ENCODE measurements at places on chromosomes 16 and 17. TPM values are rescaled to one million over a fixed set of nuclear protein-coding genes. Genes with fewer than 3 reads are reported as not detected.

Gene WNT3
- 0.99 TPM for polyA plus RNA-seq

DNA sequence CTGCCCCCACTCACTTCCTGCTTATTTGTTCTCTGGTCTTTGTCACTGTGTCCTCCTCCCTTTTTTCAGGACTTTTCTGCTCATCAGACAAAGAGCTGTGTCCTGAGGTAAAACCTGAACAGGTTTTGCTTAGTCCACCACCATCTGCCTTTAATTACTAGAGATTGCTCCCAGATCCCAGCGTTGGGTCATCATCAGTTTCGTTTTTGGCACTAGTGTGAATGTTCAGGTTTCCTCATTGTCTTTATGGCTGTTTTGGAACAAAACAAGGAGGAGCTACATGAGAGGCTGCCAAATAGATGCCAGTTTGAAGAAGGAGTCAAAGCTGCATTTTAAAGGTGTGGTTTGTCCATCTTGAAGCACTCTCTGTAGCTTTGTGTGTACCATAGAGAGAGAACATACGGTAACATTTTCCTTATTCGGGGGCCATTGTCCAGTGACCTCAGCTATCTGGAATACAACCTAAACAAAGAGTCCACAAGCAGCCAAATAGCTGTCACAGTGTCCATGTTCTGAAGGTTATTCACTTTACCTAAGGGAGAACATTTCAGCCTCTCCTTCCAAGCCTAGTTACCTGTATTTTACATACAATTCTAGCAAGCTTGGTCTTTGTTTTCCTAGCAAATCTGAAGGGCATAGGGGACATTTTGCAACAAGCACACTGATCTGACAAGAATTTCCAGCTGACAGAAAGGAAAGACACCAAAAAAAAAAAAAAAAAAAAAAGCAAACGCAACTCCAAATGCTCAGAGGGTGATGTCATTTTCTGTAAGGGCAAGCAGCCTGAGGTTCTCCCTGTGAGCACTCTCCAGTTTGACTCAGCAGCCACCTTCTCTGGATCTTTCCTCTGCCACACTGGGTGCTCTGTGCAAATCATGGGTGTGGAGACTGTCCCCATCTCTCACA, 196.1 kb downstream of the NTN1 start:
- DNase-seq = peak; percentile 24

- no peak for DNase-seq
These were observed 1.3 kb downstream of the STX1B start for GRCh38 chr16:31009120-31009519.

Gene CMIP
- 15.3 TPM for polyA plus RNA-seq

Gene MARVELD3
- polyA plus RNA-seq = 10.1 TPM

DNA sequence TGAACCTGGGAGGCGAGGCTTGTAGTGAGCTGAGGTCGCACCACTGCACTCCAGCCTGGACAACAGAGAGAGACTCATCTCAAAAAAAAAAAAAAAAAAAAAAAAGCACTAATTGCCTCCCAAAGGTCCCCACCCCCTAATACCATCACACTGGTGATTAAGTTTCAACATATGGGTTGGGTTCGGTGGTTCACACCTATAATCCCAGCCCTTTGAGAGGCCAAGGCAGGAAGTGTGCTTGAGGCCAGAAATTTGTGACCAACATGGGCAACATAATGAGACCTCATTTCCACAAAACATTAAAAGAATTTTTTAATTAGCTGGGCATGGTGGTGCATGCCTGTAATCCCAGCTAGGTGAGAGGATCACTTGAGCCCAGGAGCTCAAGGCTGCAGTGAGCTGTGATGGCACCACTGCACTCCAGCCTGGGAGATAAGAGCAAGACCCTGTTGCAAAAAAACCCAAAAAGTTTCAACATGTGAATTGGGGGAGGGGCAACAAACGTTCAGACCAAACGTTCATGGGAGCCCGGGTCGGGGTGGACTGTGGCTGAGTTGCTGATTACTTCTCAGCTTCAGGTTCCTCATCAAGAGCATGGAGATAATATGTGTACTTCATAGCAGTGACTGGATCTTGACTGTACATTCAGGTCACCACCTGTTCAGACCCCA, 62.1 kb upstream of the NOL11 start:
- no peak for DNase-seq

- DNase-seq = peak; percentile 20
These were observed 371.9 kb downstream of the HS3ST3B1 start for GRCh38 chr17:14672830-14673229.

DNA sequence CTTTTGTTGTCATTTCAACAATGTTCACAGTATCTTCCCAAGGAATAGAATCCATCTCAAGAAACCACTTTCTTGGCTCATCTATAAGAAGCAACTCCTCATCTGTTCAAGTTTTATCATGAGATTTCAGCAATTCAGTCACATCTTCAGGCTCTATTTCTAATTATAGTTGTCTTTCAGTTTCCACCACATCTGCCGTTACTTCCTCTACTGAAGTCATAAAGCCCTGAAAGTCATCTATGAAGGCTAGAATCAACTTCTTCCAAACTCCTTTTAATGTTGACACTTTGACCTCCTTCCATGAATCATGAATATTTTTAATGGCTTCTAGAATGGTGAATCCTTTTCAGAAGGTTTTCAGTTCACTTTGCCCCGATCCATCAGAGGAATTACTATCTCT, 102.1 kb downstream of the CDH13 start:
- no peak for DNase-seq

DNA sequence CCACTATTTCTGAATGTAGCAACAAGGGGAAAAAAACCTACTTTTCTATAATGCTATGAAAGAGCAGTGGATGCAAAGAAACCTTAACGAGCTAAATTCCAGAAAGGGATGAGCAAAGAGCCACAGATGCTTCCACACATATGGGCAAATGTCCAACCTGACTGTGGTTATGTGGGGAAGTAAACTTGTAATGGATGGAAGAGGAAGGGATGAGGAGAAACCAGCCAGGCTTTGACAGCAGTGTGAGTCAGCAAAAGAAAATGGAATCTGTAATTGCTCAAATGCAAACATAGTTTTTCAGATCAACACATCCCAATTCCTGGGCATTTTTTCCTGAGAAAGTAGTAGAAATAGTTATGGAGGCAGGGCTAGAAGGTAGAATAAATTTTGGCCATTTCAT, 204.8 kb upstream of the CPHXL start:
- DNase-seq = peak; percentile 84

Gene CSHL1
- polyA plus RNA-seq = not detected

DNA sequence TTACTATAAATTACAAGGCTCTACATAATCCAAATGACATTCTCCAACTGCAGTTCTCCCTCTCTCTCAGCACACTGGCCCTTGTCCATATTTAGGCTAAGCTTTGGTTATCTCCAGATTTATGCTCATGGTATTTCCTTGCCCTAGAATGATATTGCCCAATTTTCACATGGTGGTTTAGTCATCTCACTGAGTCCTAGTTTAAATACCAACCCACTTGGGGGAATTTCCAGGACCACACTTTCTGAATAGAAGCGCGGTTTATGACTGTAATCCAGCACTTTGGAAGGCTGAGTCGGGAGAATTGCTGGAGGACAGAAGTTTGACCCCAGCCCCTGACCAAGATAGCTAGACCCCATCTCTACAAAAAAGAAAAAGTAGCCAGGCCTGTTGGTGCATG, 280.1 kb upstream of the MON1B start:
- peak; percentile 0 for DNase-seq

Gene GRAPL
- polyA plus RNA-seq = not detected

DNA sequence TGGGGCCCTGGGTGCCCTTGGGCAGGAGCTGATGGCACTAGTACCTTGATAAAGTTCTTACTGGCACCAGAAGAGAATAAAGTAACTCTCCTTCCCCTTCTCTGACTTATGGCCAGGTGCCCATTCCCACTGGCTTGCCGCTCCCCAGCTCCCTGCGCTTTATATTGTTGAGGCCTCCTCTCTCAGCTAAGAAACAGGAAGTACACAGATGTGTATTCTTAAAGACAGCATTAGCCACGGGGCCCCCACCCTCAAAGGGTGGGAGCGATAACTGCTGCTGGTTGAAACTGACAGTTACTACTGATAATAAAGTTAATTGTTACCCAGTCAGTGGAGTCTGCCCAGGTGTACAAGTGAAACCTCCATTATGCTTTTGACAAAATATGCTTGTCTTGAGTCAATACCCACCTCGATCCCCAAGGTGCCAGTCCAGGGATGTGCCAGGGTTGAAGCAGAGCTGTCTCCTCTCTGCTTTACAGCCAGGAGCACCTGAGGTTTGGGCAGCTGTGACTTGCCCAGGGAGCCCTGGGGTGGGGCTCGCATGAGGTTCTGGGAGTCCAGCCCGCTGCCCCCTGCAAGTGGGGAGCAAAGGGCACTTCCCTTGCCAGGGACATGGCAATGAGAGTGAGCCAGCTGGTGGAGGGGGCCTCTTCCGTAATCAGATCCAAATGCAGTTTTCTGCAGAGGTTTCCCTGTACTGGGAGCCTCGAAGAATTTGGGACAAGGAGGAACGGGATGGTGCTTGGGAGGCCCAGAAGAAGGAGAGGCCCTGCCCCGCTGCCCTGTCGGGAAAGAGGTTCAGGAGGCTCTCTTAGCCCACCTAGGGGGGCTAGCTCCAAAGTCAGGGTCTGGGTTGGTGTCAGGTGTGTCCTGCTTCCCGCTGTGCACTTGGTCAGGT, 5.4 kb upstream of the CLDN9 start:
- no peak for DNase-seq

Gene TEPSIN
- polyA plus RNA-seq = 14.1 TPM

- DNase-seq = no peak
These were observed 27.8 kb downstream of the GRIN2A start for GRCh38 chr16:10154389-10154788.

- no peak for DNase-seq
These were observed 32.1 kb downstream of the TANC2 start for GRCh38 chr17:62998166-62998565.

GRCh38 chr16:999677-1000076, 18.1 kb downstream of the SOX8 start:
- no peak for DNase-seq

Gene CAPNS2
- 5.9 TPM for polyA plus RNA-seq

DNA sequence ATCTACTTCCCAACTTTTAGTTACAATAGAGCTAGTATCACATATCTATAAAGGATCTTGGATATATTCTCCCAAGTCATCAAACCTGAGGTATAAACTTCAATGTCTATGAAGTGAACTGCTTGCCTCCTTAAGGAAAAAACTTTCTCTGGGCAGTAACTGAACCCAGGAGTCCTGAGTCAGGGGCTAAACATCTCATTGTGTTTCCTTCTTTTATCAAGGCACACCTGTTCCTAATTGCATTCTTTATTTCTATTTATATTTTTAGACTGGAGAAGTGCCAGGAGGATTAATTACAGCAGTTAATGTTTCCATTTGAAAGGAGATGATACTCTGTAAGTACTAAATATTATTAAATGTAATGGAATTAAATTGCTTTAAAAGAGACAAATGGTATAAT, 98.6 kb downstream of the CDH8 start:
- no peak for DNase-seq

Gene CTRB1
- polyA plus RNA-seq = not detected

DNA sequence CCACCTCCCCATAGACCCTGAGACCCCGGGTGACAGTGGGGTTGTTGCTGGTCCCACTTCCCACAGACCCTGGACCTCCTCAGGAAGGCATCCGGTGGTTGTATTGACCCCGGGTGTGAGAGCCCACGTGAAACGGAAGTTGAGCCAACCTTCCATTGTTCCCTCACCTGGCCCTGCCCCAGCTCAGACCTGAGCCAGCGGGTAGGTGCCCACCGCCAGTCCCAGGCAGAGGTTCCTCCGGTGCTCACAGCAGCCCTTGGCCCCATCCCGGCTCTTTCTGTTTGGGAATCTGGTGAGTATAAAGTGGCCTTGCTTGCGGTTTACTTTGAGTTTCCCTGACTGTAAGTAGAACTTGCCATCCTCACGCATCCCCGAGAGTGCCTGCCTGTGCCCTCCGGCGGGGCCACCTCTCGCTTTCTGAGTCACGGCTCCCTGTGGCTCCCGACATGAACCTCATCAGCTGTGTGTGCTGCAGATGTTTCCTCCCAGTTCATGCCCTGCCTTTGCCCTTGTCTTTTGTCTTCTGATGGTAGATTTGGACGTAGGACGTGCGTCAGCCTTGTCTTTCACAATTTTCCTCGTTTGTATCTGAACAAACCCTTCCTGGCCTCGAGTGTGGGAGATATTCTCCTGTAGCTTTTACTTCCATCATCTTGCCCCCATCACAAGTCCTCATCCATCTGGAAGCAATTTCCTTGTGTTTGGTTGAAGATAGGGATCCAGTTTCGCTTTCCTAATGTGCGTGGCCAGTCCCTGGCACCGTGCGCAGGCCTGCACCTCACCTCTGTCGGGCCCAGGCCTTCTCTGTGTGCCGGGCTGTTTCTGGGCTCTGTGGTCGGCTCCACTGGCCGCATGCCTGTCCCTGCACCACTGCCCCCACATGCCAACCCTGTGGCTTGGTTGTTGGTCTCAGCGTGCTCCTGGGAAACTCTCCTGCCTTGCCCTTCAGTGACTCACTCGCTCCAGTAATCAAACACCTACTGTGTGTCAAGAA, 76.0 kb downstream of the METRNL start:
- DNase-seq = no peak

GRCh38 chr16:68643847-68644246, 1.3 kb upstream of the CDH3 start:
- no peak for DNase-seq

DNA sequence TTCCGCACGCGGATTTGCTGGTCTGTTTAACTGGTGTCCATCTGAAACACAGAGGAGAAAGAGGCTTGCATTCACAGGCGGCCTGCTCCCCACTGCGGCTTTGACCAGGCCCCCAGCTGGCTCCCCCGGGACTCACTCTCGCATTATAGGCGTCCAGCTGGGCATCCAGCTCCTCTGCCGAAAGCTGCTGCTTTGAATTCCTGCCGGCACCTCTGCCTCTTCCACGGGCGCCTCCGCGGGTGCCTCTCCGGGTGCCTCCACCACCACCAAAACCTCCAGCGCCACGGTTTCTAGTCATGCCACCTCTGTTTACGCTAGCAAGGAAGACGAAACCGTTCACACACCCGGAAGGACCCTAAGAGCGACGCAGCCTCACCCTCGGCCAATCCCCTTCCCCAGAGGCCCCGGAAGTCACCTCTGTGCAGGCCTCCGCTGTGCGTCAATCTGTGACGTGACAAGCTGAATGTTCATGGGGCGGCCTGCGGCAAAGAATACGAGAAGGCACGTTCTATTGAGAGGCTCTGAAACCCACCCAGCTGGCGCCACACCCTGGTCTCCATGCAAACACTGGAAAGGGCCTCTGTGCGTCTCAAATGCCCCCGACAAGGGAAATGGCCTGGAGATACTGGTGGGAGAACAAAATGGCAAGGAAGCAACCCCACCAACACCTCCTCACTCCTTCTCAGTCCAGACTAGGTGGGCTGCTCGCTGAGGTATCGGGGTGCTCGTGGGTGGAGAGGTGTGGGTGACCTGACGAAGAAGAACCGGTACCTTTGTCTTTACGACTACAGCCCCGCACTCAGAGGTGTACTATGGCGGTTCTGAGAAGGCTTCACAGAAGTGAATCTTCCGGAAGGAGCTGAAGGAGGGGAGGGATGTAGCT, 3.0 kb downstream of the ALYREF start:
- DNase-seq = no peak

All from foreskin keratinocyte (primary cell).